Glutamatergic neuron (in vitro differentiated cells): ENCODE measurements at places on chromosomes 7 and 10. TPM values are rescaled to one million over a fixed set of nuclear protein-coding genes. Genes with fewer than 3 reads are reported as not detected.

DNA sequence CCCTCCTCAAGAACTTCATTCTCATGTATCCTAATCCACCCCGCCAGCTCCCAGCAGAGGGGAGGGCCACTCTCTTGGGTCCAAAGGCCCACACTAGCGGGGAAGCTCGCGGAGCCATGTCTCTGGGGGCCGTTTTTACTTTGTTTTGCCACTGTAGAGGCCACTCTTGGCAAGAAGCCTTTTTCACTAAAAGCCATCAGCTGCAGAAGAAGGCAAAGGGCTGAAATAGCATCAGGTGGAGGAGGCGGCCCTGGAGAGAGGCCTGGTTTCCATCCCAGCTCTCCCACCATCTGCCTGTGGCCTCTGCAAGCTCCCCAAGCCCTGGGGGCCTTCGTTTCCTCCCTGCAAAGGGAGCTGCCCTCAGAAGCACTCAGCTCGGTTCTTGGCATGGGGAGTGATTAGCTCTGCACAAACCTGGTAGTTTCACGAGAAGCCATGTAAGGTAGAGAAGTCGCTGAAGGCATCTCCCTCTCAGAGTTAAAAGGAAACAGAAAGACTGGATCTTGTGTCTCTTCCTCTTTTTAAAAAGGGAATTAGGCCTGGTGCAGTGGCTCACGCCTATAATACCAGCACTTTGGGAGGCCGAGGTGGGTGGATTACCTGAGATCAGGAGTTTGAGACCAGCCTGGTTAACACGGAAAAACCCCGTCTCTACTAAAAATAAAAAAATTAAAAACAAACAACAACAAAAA is 70.3 kb downstream of the PARP12 start:
- H3K4me1 ChIP-seq, result peaks cover 23% of the 10 kb centered on the region
- peak; percentile 36 for DNase-seq

- no peaks in the 10 kb centered on the region for H3K4me1 ChIP-seq
- no peak overlapping the region for H3K4me3 ChIP-seq
- H3K36me3 ChIP-seq, result peaks cover 4% of the 10 kb centered on the region
- no peak for DNase-seq
These were observed 5.7 kb upstream of the DYNC2I1 start for GRCh38 chr7:158850545-158851102.

DNA sequence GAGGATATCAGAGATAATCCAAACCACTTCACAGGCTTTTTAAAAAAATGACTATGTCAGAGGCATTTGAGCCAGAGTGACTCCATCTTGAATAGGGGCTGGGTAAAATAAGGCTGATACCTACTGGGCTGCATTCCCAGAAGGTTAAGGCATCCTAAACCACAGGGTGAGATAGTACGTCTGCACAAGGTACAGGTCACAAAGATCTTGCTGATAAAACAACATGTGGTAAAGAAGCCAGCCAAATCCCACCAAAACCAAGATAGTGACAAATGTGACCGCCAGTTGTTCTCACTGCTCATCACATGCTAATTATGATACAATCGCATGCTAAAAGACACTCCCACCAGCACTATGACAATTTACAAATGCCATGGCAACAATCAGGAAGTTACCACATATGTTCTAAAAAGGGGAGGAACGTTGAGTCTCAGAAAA is 177.5 kb downstream of the RAPGEF5 start:
- H3K36me3 ChIP-seq, result peaks cover 10% of the 10 kb centered on the region
- H3K27ac ChIP-seq, result no peak overlapping the region
- no peak for DNase-seq
- H3K27me3 ChIP-seq, result peaks cover 1% of the 10 kb centered on the region
- H3K4me3 ChIP-seq, result peak overlapping the region; percentile 39

CYP2C18 gene
- total RNA-seq, result not detected
